ENCODE measurements at places on chromosomes 6 and 20.

GRCh38 chr6:111837641-111838500 is 35.4 kb downstream of the FYN start:
- no peak for DNase-seq

- no peak for DNase-seq
Measured at GRCh38 chr20:4435225-4435624, 286.5 kb upstream of the PRND start.

GRCh38 chr6:134421501-134421900 is 103.6 kb upstream of the SGK1 start:
- no peak for DNase-seq

GRCh38 chr6:57423468-57423867 is 106.0 kb downstream of the PRIM2 start:
- no peak for DNase-seq

DNA sequence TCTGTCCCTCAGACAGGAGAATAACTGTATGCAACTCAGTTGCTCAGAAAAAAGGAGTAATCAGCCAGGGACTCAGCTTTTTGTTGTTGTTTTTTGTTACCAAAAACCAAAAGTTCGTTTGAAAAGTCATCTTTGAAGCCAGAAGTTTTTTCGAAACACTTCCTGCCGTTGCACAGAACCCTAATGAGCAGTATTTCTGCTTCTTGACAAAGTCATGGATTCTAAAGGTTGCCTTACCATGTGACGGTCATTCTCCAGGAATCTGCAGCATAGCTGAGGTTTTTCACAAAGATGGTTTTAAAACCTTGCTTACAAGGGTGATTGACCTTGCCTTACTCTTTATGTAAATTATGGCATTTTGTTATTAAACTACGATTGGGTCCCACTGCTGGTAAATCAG is 1.9 kb downstream of the RAB32 start:
- no peak for DNase-seq

DNA sequence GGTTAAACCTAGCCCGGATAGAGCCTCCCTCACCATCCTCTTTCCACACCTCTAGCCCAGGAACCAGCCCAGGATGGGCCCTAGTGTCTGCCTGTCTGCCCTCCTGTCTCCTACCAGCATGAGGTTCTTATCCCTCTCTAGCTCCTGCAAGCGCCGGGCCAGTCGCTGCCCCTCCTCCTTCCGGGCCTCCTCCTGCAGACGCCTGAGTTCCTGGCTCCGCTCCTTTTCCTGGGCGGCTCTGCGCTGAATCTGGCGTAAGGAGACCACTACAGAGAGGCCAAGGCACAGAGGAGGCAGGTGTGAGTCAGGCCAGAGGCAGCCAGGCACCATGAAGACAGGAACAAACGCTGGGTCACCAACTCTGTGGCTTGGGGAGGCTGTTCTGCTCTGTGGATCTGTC is 4.3 kb upstream of the PSORS1C2 start:
- DNase-seq = no peak

GRCh38 chr20:59448196-59448595 is 147.8 kb downstream of the EDN3 start:
- no peak for DNase-seq

- DNase-seq = no peak
Measured at GRCh38 chr20:39605908-39606307, 643.8 kb downstream of the DHX35 start.

DNA sequence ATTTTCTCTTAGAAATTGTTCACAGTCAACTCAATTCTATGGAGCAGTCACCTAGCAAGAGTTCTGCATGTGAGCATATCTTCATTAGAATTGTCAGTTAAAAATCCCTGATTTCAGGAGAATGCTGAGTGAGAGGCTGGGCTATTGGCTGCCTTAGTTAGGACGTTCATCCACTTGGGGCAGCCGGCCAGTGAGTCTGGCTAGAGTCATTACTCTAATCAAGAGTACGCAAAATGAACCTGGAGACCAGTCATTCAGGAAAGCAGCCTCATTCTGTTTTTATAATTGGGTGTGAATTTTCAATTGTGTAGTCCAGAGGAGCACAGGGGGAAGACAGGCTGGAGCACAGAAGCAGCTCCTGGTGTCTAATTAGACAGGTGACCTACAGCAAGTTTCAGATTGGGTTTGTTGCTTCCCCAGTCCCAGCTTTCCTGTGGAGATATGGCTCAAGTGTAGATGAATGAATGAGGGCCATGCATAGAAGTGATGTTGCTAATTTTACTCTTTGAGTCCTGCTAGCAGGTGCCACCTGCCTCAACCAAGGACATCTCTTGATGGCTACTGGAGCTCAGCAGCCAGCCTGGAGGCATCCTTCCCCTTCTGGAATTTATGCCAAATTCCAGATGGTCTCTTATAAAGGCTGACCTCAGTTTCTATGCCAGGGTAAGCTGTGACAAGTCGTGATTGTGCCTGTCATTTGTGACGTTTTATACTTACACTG is 265.7 kb downstream of the NKAIN2 start:
- DNase-seq = no peak

DNA sequence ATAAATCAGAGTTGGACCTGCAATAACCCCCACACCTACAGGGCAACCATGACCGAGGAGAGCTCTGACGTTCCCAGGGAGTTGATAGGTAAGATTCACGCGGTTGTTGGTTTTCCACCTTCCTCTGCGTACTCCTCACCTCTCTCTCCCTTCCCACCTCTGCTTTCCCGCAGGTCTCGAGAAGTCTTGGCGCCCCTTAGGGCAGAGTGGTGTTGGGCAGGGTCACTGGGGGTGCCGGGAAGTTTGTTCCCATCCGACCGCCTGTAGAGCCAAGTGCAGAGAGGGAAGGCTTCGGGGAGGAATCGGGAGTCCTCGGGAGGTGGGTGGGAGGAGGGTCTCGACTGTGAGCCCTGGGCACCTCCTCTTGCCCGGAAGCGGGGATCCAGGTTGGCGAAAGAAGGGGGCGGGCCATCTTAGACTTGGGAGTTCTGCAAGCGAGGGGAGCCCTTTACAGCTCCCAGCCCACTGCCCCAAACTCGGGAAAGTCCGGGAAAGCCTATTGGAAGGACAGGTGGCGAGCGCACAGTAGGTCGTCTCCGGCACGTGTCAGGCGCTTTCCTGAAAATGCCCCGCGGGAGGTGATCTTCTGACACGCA is 672 bp downstream of the CARMIL1 start:
- DNase-seq = no peak

DNA sequence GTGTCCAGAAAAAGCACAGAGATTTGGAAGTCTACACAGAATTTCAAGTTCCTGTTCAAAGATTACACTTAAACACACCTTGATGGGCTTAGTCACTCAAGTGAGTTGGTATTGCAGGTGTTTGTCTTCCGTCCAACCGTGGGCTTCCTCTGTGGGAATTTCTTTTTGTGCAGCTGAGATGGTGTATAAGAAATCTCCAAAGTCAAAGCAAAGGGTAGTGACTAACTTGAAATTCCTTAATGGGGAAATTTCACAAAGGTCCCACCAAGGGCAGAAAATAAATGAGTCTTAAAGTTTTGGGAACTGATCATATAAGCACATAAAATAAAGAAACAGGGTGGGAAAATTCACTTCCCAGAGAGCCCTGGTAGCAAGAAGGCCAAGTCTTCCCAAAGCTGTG is 102.0 kb upstream of the TNFAIP3 start:
- DNase-seq = no peak

GRCh38 chr6:117494283-117494682 is 11.8 kb downstream of the DCBLD1 start:
- no peak for DNase-seq

Measured in activated T-cell treated with anti-CD3 and anti-CD28 coated beads for 1 hour (primary cell).